ENCODE measurements at places on chromosomes 13 and 19. TPM values are rescaled to one million over a fixed set of nuclear protein-coding genes. Genes with fewer than 3 reads are reported as not detected.

DNA sequence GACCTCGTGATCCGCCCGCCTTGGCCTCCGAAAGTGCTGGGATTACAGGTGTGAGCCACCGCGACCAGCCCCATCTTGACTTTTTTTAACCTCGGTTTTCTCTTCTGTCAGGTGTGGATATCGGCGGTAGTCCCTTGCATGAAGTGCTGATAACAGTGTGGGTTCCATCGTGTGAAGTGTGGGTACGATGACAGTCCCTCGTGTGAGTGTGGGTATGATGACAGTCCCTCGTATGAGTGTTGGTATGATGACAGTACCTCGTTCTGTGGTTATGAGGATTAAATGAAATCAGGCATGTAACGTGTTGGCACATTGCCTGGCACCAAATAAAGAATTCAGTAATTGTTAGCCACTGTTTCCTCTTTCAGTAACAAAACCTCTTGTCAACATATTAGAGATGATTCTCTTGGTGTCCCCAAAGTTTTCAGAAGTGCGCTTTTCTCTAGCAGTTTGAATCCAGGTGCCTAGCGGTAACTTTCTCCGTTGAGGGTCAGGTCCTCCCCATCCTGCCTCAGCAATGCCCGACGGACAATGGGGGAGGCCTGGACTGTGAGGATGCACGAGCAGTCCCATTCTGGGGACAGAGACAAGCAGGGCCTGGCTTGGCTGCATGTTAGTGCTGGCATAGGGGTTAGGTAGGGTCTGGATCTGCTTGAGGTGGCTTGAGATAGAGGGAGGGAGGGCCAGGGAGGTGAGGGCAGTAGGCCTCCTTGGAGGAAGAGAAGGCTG lies 15.3 kb downstream of the GATAD2A start:
- DNase-seq, result no peak

DNA sequence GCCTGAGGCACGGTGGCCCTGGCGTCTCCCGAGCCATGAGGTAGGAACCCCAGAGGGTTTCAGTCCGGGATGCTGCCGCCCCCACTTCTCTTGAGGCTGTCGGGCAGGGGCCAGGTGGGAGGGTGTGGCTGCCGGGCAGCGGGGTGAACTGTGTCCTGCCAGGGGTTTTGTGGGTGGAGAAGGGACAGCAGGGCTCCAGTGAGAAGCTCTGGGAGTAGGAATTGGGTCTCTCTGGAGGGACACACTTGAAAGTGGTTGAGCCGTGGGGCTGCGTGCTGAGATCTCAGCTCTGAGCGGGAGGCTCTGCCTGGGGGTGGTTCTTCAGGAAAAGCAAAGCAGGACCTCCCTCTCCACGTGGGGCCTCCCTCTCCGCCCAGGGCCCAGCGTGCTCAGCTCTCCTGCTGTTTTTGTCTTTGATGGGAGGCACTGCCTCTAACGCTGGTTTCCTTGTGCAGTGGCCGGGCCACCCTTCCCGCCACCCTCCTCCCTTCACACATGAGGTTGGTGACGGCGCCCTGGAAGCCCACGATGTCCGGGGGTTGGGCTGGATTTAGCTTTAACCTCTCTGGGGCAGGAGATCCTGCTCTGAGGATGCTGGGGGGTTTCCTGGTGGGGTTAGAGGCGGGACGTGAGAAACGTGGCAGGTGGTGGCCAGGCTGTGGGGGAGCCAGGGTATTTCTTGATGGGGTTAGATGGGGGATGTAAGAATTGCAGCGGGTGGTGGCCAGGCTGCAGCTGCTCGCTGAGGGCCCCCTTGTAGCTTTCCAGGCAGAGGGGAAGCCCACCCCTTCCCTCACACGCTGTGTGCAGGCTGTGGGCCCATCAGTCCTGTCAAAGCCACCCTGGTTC lies 15.3 kb upstream of the ZNF554 start:
- no peak for DNase-seq

- DNase-seq, result no peak
Measured at GRCh38 chr19:55643887-55644176, 383 bp downstream of the ZNF581 start.

DNA sequence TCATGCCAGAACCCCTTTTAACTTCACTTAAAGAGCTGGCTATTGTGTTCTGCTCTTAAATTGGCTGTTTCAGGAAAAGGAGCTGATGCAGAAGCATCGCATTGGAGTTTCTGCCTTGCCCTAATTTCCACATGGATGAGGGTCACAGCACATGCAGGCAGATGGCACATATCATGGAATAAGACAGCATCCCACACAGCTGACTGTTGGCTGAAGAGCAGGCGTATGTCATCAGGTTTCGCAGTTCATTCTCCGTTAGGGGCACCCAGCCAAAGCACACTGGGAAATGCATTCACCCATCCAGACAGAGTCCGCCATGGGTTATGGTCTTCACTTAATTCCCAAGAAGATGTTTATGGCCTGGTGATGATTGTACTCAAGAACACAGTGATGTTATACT lies 572.5 kb downstream of the LIG4 start:
- no peak for DNase-seq

DNA sequence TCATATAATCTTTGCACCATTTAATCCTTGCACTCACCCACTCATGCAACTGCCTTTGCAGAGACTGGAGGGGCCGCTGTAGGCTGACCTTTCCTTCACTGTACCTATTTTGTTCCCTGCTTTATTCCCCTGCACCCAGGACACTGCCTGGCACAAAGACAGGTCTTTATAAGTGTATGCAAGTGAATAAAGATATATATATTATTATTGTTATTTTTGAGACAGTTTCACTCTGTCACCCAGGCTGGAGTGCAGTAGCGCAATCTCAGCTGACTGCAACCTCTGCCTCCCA lies 3.8 kb downstream of the ALOX5AP start:
- DNase-seq, result no peak

- DNase-seq, result no peak
Measured at GRCh38 chr13:81207231-81207630, 866.3 kb upstream of the SPRY2 start.

DNA sequence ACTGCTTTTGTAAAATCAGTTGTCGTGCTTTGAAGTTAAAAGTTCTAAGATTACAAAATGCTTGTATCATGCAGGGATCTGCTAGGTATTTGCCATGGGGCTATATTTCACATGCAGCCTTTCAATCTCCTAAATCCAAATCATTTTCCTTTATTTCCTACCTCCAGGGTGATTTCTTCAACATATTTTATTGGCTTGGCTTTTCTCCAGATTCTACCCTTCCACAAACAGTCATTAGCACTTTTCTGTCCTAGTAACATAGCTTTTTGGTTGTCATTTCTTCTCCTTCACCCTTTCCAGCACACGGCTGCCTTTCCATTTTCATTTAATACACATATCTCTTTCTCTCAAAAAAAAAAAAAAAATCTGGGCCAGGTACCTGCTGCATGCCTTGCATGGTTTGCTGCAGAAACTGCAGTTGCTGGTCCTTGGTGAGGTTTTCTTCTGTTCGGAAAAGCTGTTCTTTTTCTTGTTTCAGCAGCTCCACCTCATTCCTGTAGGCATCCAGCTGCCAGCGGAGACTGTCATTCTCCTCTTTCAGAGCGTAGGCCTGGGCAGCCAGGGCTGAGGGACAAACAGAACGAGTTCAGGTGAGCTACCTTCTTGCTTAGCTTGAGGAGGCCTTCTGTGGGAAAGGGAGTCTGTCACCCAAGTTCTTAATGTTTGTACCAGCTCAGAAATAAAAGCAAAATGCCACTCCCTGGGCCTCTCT lies 274.7 kb downstream of the DNAJC15 start:
- DNase-seq, result no peak

GRCh38 chr19:56088497-56089215 lies 32.4 kb downstream of the ZNF787 start:
- DNase-seq, result no peak

DNA sequence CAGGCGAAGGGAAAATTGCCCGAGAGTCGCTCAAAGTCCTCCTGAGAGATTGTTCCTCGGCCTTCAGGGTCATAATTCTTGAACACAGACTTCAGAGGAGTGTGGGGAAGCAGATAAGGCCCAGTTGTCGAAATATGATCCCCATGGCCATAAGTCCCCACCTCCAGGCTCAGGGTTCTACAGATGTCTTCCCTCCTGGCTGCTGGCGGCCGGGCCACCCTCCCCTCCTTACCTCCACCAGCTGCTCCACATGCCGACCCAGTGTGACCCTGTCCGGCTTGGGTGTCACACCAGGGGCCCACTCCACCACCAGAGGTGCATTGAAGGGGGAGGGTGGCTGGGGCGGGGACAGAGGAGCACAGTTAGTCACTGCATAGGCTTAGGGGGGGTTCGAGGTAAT lies 10.1 kb downstream of the FAM98C start:
- no peak for DNase-seq

Gene HDGFL2
- total RNA-seq, result 50.3 TPM

Gene F10
- total RNA-seq, result 127 TPM

DNA sequence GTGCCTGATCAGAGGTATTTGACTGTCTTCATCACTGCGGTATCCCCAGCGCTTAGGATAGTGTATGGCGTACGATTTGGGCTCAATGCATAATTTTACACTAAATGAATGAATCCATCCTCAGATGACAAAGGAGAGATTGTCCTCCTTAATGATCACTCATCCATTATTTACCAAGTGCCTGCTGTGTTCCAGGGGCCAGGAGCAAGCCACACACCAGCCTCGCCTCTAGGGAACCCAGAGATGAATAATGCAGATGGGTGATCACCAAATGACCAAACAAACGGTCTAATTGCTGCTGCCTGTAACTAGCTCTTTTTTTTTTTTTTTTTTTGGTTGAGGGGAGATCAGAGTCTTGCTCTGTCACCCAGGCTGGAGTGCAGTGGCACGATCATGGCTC lies 5.9 kb upstream of the GPR32 start:
- no peak for DNase-seq

DNA sequence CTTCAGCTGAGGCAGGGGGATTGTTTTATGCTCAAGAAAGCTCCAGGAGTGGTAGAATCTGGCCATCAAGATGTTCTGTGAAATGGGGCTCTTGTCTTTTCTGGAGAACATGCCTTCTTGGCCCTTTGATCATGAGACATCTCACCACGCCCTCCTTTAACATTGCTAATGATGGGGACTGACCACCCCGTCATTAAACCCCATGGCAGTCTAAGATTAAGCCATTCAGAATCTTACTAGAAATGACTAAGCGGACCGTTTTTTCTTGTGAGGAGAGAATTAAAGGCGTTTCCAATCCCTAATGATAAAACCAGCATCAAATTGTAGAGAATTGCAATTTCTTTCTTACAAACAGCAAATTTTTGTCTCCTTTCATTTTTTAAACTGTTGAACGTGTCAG lies 89.4 kb downstream of the COL4A2 start:
- no peak for DNase-seq

DNA sequence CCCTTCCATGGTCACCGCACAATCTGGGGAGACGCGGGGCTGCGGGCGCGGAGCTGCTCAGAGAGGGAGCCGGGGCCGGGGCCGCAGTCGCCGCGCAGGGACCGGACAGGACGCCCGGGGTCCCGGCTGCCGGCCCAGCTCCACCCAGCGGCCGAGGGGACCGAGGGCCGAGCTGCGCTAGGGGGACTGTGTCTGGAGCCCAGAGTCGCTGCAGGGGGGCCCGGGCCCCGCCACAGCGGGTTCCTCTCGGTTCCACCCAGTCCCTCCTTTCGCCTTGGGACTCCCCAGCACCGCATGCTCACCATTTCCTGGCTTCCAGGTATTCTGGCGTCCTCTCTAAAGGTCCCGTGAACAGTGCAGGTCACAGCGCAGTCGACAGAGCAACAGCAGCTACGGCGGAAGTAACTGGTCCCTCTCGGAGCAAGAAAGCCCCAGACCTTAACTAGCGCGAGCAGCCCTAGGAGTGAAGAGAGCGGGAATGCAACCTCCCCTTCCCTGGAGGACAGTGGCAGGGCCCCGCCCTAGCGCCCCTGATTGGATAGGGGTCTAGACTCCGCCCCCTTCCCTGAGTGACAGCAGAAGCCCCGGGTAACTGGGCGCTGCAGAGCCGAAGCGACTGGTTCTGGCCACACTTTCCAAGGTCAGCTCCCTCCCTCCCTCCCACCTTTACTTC lies at the start of gene ZNF878:
TSS of gene ZNF878 (minus strand) at position 465 of the 673 bp plus-strand sequence. CDS start at position 305, 160 bp downstream.
- peak; percentile 96 for DNase-seq

Gene YJEFN3
- 0.72 TPM for total RNA-seq

DNA sequence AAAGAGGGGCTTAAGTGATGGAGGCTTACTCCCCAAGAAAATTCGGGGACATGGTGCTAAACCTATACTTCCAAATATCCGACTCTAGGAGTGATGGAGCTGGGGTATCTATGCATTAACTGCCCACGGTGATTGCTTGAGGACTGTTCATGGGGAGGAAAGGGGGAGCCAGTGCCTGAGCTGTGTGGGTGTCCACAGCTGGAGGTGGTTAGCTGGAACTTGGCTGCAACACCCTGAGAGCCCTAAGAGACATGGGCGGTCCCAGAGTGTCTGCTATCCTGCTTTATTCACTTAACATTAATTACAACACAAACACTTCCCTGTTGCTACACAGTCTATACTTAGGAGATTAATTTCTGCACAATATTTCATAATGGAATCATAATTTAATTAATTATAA lies 28.1 kb upstream of the POMP start:
- DNase-seq, result no peak

DNA sequence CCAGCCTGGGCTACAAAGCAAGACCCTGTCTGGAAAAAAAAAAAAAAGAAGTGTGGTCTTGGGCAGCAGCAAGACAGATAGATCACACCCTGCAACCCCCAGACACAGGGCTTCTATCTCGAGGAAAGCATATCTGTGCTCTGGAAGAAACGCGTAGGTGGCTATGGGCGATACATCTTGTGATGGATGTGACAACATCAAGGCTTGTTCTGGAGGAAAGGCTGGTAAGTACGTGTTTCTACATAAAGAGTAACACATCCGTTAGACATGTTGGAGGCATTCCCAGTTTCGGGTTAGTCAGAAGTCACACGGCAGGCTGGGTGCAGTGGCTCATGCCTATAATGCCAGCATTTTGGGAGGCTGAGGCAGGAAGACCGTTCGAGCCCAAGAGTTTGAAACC lies 6.6 kb upstream of the DHDH start:
- DNase-seq, result peak; percentile 54

Gene CELF5
- not detected for total RNA-seq

Gene ZNF729
- not detected for total RNA-seq

DNA sequence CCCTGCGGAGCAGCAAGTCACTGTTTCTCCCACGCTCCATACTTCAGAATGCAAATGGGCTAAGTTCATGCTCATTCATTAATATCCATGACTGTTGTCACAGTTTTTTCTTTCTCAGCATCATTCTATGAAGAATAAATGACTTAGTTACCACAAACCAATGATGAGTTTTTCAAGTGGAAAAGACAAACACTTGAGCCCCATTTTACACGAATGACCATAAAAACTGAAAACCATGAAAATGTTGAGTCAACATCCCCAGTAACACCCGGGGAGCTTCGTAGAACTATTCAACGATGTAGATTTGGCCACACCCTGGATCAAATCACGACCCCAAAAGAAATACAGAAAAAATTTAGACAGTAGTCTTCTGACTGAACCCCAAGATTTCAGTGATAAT lies 99.8 kb upstream of the GJB6 start:
- DNase-seq, result no peak

DNA sequence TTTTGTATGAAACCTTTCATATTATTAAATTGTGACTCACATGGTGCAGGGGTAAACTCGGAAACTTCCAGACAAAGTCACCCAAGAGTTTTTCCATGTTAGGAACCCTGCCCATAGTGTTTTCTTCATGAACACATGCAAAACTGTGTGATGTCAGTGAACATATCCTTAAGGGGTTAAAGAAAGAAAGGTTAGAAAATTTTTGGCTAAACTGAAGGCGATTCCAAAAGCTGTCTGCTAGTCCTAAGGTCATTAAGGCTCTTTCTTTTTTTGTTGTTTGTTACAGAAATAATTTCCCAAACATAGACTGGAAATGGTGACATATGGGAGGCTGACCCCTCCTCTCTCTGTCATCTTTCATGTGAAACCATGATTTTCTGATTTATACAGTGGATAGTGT lies 271.9 kb downstream of the DNAJC15 start:
- DNase-seq, result no peak

Data from hepatocyte (in vitro differentiated cells).